Stimulated activated effector memory CD8-positive, alpha-beta T cell treated with anti-CD3 and anti-CD28 coated beads, Interleukin-12 subunit alpha, Interleukin-12 subunit beta, amount 100 ng/mL, for 72 hours (primary cell): ENCODE measurements at places on chromosomes 4 and X.

- DNase-seq, result no peak
Observed at GRCh38 chr4:182738283-182739047, 178.7 kb downstream of the DCTD start.

- DNase-seq, result no peak
Observed at GRCh38 chrX:47145395-47146120, 537 bp downstream of the RBM10 start.

GRCh38 chrX:4668802-4669536 lies 955.5 kb upstream of the PRKX start:
- no peak for DNase-seq

DNA sequence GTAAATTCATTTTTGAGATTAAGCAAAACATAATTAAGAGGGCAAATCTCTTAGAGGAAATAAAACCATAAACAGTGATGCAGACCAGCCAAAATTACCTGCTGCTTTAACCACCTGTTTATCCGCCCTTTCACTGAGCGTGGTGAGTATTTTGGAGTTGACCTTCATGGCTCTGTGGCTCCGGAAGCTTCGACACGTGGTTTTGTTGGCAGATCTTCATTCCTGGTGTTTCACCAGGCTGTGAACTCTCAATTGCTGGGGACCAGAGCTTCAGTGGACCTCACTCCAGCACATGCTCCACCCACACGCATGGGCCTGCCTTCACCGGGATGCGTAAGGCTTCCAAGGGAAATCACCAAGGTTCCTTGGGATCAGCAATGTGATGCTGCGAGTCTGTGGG lies 83.8 kb downstream of the FHDC1 start:
- no peak for DNase-seq

DNA sequence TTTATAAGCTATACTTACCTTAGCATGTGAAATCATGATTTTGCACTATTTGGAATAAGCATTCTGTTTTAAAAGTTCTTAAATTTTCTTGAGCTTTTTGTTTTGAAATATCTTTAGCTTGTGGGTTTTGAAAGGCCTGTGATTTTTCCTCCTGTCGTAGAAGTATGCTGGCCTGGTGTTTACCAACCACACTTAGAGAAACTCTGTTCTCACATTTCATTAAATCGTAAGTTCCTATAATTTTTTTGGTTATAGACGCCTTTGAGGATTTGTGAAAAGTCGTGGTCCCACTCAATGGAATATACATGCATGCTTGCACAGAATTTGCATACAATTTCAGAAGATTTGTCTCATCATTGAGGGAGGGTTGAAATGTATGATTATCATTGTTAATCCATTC lies 63.6 kb downstream of the PDLIM5 start:
- DNase-seq, result no peak

- no peak for DNase-seq
Observed at GRCh38 chr4:42262701-42263490, 110.4 kb upstream of the BEND4 start.

- no peak for DNase-seq
Observed at GRCh38 chr4:29566371-29566770, 1153.8 kb upstream of the PCDH7 start.

GRCh38 chr4:67922697-67923096 lies 38.9 kb upstream of the TMPRSS11D start:
- no peak for DNase-seq

DNA sequence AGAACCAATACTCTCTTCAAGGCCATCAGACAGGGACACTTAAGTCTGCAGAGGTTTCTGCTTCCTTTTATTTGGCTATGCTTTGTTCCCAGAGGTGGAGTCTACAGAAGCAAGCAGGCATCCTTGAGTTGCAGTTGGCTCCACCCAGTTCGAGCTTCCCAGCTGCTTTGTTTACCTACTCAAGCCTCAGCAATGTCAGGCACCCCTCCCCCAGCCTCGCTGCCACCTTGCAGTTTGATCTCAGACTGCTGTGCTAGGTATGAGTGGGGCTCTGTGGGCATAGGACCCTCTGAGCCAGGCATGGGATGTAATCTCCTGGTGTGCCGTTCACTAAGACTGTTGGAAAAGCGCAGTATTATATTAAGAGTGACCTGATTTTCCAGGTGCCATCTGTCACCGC lies 12.6 kb upstream of the UGT2B15 start:
- no peak for DNase-seq

DNA sequence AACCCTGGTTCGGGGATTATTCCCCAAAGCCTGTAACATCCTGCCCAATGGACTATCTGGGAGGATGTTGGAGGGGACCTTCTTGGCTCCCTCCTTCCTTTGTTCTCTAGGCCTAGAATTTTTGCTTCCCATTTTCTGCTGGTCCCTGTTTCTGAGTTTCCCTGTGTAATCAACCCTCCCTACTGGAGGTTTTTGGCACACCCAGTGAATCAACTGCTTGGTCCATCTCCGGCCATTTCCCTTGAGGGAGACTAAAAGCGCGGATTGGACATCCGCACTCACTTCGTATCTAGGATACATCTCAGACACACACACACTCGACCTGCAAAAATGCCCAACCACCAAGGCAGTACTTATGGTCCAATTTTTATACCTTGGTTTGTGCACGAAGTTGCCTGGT lies 108.2 kb upstream of the MAGEE2 start:
- no peak for DNase-seq
